ENCODE measurements at places on chromosomes 11 and 22. TPM values are rescaled to one million over a fixed set of nuclear protein-coding genes. Genes with fewer than 3 reads are reported as not detected.

Gene LMO2
- total RNA-seq = 28.9 TPM

GRCh38 chr11:16801288-16801980 lies 63.0 kb downstream of the C11orf58 start:
- DNase-seq = no peak

- DNase-seq = no peak
These were observed 228.6 kb downstream of the BRD1 start for GRCh38 chr22:49599039-49599438.

Gene OR8A1
- total RNA-seq = not detected

DNA sequence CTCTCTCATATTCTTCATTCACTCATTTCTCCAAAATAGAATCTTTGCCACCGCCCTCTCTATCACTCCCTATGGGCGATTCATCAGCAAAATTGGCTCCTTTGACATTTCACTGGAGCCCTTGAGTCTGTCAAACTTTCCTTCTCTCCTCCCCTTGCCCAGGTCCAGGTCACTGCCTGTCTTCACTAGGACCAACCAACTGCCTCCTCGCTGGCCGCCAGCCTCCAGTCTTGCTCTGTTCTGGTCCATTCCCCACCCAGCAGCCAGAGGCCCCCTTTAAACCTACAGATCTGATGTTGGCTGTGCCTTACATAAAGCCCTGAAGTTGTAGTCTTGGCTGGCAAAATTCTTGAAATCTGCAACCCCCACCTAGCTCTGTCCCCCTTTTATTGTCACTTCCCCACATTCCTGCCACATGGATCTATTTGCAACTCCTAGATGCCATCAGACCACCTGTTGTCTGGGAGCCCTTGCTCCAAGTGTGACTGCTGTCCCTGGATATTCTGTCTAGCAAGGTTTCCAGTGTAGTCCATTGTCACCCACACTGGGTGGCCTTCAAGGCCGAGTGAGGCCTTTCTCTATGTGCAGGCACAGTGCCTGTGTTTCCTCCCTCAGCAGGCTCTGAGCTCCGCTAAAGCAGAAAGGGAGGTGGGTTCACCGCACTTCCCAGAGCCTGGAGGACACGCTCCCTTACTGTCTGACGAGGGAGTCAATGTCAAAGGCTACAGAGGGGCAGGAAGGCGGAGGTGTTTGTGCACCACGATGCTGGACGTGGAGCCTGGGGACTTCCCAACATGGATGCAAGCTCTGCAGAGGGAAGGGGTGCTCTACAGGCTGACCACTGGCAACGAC lies 25.5 kb downstream of the MYEOV start:
- DNase-seq = no peak

DNA sequence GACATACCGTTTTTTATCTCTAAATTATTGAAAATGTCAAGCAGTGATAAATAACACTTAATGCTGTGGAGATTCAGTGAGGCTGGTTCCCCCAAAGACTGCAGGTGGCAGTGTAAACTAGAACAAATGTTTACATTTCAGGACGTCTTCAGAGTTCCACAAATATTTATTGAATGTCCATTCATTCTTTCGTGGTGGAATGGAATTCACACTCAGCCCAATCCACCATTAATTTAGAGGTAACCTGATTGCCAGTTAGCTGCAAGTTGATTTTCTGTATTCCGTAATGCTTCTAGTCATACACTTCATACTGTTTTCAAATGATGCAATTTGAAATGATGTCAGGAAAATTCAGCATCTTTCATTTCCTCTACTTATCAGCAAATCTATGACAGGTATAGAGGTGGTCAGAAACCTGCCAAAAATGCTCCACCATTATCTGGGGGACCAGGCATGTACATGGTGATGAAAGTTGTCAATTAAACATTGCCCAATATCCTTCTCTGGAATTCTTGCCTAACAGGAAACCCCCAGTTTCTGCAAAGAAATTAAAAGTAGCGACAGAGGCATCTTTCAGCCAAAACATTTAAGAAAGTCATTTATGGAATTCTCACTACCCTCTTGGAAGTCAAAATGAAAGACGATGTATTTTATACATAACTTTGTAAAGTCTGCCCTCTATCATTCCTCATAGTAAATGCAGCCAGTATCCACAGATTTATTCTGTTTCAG lies 94.3 kb upstream of the BMAL1 start:
- DNase-seq = no peak
